ENCODE measurements at places on chromosomes 2 and 18.

- no peak for DNase-seq
Observed at GRCh38 chr2:232541961-232542714, 2.6 kb downstream of the CHRNG start.

DNA sequence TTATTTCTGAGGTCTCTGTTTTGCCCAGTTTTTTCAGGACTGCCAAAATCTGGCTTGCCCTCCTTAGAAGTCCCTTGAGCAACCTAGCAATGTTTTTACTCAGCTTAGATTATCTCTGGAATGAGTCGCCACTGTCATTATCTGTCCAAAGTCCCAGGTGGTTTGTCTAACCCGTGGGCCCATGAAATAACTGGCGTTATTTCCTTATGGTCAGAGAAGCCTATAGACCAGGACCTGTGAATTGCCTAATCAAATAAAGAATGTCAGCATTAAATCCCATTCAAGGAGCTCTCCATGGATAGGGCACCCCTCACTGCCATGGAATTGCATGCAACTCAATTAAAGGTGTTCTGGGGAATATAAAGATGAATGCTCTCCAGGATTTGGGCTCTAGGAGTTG is 373.9 kb downstream of the SETBP1 start:
- DNase-seq: no peak

- no peak for DNase-seq
Observed at GRCh38 chr2:30362468-30363081, 84.5 kb upstream of the LCLAT1 start.

DNA sequence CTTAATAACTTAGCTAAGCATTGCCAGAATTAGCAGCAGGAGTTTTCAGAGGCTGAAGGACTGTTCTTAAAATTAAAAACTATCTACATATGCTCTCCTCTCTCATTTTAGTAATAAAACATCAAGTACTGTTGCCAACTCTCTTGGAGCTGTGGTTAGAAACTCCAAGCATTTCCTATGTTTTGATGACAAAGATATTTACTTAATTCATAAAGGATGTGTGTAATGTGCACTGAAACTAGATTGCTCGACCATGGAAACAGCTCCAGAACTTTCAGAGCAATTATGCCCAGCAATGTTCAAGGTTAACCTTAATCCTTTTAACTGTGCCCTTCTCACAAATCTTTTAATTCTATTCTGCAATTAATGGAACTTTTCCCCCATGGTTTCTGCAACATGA is 8.4 kb downstream of the GRP start:
- DNase-seq: no peak

- DNase-seq: no peak
Observed at GRCh38 chr2:16023506-16024360, 83.4 kb downstream of the MYCN start.

- DNase-seq: no peak
Observed at GRCh38 chr2:47653036-47653435, 129.9 kb upstream of the MSH6 start.

GRCh38 chr18:66560094-66560493 is 43.8 kb downstream of the CDH19 start:
- DNase-seq: no peak

DNA sequence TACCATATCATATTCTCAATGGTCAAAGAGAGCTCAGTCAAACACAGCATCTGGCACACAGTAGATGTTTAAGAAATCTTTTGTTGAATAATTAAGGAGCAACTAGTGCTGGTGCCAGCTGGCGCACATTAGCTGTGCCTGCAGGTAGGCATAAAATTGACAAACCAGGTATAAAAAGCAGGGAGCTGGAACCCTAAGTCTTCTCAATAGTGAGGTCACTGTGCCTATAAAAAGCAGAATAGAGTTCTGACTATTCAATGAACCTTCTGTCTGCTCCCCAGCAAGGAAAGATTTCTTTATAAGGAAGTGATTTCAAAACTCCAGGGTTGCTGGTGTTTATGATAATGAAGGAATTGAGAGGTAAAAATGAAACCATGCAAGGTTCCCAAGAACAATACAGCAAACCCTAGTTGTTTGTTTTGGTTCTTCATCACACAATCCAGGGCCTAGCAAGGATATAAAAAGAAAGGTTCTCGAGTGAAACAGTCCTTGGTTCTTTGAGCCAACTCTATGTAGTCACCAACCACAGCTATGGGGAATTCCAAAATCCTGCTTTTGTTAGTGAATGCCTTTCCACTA is 76.1 kb downstream of the THADA start:
- no peak for DNase-seq

Data from right renal pelvis (tissue), 4 donors.